ENCODE measurements at places on chromosomes 4 and X. TPM values are rescaled to one million over a fixed set of nuclear protein-coding genes. Genes with fewer than 3 reads are reported as not detected.

Gene CYTL1
- total RNA-seq, result 9.6 TPM

Gene TMEM154
- 13.2 TPM for total RNA-seq

Gene USP53
- total RNA-seq, result 24.9 TPM

Gene HELT
- not detected for total RNA-seq

GRCh38 chrX:120604361-120604782, 471 bp downstream of the MCTS1 start:
- peak; percentile 33 for DNase-seq
- peak overlapping the region; percentile 89 for H3K27ac ChIP-seq
- H3K36me3 ChIP-seq, result no peaks in the 10 kb centered on the region
- H3K4me3 ChIP-seq, result peak overlapping the region; percentile 75

DNA sequence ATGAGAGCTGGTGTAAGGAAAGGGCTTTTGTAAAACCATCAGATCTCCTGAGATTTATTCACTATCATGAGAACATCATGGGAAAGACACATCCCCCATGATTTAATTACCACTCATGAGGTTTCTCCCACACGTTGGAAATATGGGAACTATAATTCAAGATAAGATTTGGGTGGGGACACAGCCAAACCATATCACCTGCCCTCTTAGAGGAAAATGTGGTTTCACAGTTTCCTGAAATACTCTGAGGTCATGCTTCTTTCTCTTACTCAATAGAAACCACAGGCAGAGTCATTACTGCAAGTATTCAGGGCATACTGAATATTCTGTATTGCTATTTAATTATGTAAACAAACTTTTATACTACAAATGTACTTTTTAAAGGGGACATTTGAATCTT, 1453.3 kb downstream of the PCDH18 start:
- H3K27ac ChIP-seq, result no peak overlapping the region
- DNase-seq, result peak; percentile 76
- H3K4me1 ChIP-seq, result no peaks in the 10 kb centered on the region
- no peaks in the 10 kb centered on the region for H3K27me3 ChIP-seq
- H3K36me3 ChIP-seq, result no peaks in the 10 kb centered on the region
- H3K4me3 ChIP-seq, result no peak overlapping the region

- H3K36me3 ChIP-seq, result no peaks in the 10 kb centered on the region
- no peak overlapping the region for H3K27ac ChIP-seq
- H3K27me3 ChIP-seq, result peaks cover 13% of the 10 kb centered on the region
- H3K4me1 ChIP-seq, result peaks cover 12% of the 10 kb centered on the region
- no peak overlapping the region for H3K4me3 ChIP-seq
- no peak for DNase-seq
These were observed 36.0 kb upstream of the SORCS2 start for GRCh38 chr4:7156328-7156727.

DNA sequence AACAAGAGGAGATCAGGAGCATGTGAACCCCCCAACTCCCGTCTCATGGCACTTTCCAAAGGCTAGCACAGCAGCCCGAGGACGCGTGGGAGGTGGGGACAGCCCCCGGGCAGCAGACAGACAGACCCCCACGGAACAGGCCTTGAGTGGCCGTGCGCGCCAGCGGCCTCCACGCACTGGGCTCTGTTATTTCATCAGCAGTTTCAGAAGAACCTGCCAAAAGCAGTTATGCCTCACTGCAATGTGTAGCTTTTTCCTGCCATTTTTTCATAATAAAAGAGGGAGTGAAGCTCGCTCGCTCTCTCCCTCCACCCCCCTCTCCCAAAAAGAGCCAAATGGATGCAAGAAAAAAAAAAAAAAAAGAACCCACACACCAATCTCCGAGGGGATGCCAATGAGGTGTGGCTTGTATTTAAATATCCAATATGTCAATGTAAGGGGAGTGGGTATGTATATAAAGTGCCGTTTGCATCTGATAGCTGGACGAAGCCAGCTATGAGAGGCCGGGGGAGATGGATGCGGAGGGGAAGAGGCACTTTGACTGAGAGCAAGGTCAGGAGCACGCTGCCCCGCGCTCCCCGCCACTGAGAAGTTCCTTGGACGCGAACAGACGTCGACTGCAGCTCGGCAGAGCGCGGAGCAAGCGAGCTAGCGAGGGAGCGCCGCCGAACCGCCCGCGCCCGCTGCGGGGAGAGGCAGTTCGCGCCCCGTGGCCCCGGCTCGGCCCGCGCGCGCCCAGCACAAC, at the start of gene FGF16:
Gene FGF16 (plus strand): TSS at position 482 of the 745 bp plus-strand sequence. CDS start 286 bp downstream, outside the sequence.
- DNase-seq, result no peak
- H3K27me3 ChIP-seq, result no peaks in the 10 kb centered on the region
- no peak within 1 kb of the TSS for H3K27ac ChIP-seq
- H3K4me3 ChIP-seq, result peak within 1 kb of the TSS; percentile 42
- H3K4me1 ChIP-seq, result peaks cover 16% of the 10 kb centered on the region

DNA sequence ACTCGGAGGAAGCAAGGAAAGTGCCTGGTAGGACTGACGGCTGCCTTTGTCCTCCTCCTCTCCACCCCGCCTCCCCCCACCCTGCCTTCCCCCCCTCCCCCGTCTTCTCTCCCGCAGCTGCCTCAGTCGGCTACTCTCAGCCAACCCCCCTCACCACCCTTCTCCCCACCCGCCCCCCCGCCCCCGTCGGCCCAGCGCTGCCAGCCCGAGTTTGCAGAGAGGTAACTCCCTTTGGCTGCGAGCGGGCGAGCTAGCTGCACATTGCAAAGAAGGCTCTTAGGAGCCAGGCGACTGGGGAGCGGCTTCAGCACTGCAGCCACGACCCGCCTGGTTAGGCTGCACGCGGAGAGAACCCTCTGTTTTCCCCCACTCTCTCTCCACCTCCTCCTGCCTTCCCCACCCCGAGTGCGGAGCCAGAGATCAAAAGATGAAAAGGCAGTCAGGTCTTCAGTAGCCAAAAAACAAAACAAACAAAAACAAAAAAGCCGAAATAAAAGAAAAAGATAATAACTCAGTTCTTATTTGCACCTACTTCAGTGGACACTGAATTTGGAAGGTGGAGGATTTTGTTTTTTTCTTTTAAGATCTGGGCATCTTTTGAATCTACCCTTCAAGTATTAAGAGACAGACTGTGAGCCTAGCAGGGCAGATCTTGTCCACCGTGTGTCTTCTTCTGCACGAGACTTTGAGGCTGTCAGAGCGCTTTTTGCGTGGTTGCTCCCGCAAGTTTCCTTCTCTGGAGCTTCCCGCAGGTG, 637 bp downstream of the AR start:
- no peak for DNase-seq
- peaks cover 6% of the 10 kb centered on the region for H3K4me1 ChIP-seq
- no peaks in the 10 kb centered on the region for H3K27me3 ChIP-seq
- H3K4me3 ChIP-seq, result peak overlapping the region; percentile 64

DNA sequence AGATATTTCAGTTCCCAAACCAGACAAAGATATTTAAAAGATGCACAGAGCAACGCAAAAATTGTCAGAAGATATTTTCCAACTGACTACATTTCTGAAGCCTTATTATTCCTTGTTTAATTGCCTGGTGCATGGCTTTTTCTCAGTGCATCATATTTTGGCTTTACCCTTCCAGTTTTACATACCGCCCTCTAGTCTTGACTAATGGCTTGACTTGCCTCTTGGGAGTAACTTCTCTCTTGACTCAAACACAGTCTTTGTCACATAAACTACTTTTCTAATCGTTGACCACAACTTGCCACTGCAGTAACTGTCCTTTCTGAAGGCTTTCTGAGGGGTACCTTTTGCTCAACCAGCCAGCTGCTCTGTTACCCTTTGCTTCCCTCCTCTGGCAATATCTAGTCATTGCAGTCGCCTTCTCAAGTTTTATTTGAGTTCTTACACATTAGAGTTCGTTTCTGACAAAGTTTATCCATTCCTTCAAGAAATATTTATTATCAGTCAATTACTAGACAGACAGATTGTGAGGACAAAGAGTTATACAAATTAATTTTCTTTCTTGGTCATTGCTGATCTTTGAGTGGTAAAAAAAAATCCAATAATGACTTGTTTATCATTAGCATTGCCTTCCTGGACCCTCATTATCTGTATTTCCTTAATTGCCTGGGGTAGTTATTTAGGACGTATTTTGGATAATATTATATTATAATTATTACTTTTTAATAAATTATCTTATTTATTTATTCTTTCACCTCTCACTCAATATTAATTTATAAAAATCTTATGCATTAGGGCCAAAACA, 506.9 kb upstream of the PCDH10 start:
- no peaks in the 10 kb centered on the region for H3K4me1 ChIP-seq
- H3K27me3 ChIP-seq, result no peaks in the 10 kb centered on the region
- peak; percentile 39 for DNase-seq
- no peak overlapping the region for H3K27ac ChIP-seq

Measured in astrocyte (in vitro differentiated cells and primary cell).